MG63 (cell line): ENCODE measurements at places on chromosomes 6 and 20.
A peak's percentile ranks its signal among the peaks of the same experiment; 100 is the strongest.

- no peak for DNase-seq
These were observed 324.3 kb downstream of the QKI start for GRCh38 chr6:163738725-163739407.

DNA sequence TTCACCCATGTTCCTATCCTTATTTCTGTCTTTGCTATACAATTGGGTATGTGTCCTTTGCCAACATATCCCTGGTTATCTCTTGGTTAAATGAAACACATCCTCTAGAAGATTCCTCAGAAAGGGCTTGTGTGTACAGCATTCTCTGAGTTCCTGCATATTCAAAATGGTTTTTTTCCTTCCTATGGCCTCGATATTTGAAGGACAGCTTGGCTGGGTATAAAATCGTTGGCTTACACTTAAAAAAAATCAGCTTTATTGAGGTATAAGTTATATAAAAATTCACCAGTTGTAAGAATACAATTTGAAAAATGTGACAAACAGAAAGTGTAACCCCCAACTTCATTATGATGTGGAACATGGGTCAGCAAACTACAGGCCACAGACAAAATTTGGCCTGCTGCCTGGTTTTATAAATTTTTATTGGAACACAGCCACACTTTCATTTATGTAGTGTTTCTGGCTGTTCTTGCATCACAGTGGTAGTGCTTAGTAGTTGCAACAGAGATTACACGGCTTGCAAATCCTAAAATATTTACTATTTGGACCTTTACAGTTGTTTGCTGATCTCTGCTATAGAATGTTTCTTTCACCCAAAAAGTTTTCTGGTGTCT lies 16.7 kb downstream of the PCMT1 start:
- DNase-seq, result no peak

- peak; percentile 23 for DNase-seq
These were observed 16.6 kb downstream of the DDO start for GRCh38 chr6:110398778-110399177.

GRCh38 chr6:113776998-113777397 lies 80.1 kb upstream of the MARCKS start:
- no peak for DNase-seq

- DNase-seq, result no peak
These were observed 37.6 kb upstream of the AVP start for GRCh38 chr20:3121955-3122610.

DNA sequence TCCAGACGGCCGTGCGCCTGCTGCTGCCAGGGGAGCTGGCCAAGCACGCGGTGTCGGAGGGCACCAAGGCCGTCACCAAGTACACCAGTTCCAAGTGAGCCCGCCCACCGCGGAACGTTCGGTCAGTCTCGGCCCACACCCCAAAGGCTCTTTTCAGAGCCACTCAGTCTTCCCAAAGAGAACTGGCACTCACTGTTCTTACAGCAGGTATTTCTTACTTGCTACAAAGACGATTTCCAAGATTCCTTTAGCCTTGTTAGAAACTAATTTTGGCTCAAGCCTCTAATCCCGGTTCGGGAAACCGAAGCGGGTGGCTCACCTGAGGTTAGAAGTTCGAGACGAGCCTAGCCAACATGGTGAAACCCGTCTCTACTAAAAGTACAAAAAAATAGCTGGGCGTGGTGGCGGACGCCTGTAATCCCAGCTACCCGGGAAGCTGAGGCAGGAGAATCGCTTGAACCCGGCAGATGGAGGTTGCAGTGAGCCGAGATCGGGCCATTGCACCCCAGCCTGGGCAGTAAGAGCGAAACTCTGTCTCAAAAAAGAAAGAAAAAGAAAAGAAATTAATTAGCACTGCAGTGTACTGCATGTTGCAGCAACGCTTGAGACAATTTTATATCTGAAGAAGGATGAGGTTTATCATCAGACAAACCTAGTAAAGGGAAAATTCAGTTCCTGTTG lies 73.1 kb downstream of the OR2B2 start:
- peak; percentile 94 for DNase-seq

DNA sequence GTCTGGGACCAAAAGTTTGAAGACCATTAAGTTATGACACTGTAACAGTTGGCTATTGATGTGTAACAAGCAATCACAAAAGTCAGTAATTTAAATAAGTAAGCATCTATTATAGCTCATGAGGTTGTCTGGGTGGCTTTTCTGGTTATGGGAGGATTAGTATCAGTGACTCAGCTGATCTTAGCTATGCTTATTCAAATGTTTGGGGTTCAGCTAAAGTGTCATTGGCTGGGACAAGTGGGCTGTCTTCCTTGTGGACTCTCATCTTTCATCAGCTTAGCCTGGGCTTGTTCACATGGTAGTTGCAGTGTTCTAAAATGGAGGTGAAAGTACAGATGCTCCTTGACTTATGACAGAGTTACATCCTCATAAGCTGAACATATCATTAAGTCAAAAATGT lies 74.6 kb upstream of the LAMP5 start:
- DNase-seq, result no peak

DNA sequence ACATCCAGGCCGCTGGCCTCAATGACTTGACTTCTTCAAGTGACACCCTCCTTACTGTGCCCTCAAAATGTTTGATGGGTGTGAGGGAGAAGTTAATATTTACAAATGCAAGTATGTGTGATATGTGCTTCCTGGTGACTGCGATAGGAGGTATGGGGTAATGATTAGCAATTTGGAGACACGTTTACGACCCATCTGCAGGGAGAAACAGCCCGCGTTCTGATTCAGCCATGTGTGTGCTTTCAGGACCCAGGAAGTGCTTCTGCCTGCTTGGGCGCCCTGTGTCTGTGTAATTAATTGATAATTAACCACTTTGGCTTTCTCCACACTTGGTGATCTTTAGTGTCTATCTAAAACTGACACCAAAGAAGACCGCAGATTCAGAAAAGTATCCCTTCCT lies 25.0 kb downstream of the SIRPA start:
- DNase-seq, result no peak
